ENCODE measurements at places on chromosomes 7 and 10.

GRCh38 chr10:103114876-103115275, 78.2 kb downstream of the NT5C2 start:
- no peak for DNase-seq

GRCh38 chr7:149414745-149415390, 46.0 kb downstream of the ZNF777 start:
- no peak for DNase-seq

DNA sequence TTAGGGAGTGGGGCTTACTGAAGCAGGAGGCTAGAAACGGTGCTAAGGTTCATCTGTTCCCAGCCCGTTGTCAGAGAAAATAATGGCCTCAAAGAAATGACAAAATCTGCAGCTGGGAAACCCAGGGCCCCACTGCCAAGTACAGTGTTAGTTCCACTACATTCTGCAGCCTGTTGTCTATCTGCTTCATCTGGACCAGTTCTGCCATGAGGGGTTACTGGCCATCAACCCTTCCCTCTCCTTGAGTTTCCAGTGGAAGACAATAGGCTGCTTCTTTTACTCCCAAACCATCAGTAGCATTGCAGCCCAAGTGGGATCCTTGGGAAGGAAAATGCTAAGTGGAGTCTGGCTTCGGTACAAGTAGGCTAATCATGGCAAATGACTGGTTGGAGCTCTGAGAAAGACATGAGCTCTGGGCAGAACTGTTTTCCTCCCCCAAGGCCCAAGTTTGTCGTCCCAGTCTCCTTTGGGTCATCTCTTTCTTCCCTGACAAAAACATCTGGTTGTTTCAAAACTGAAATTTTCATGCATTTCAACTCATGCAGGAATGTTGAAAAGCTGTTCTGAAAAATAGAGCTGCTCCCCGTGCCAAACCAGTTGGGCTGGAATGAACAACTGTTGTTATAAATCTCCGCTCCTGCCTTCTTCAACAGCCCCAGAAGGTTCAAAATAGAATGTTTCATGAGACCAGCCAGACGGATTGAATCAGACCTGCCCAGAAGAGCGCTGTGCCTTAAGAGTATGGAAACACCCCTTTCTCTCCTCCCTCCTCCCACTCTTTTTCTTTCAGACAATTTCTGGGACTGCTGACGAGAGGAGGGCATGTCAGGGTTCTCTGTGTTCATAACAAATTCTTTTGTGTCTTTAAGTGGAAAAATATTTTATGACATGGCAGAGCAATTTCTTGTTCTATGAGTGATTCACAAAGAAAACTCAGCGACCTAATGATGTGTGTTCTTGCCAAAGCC, 116.6 kb downstream of the RAB18 start:
- DNase-seq: no peak

DNA sequence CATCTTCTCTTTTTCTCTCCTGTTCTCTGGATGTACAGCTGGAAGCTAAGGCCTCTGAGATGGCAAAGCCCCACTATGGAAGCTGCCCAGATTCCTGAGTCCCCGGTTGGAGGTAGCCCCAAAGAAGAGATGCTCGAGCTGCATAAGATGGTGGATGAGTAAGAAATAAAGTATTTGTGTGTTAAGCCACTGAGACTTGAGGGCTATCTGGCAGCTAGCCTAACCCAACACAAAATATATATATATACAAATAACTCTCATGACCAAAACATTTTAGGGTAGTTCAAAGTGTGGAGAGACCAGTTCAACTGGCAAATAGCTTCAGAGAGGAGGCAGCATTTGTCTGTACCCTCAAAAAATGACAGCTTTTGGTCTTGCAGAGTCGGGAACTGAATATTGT, 72.4 kb upstream of the PDE1C start:
- DNase-seq: no peak

DNA sequence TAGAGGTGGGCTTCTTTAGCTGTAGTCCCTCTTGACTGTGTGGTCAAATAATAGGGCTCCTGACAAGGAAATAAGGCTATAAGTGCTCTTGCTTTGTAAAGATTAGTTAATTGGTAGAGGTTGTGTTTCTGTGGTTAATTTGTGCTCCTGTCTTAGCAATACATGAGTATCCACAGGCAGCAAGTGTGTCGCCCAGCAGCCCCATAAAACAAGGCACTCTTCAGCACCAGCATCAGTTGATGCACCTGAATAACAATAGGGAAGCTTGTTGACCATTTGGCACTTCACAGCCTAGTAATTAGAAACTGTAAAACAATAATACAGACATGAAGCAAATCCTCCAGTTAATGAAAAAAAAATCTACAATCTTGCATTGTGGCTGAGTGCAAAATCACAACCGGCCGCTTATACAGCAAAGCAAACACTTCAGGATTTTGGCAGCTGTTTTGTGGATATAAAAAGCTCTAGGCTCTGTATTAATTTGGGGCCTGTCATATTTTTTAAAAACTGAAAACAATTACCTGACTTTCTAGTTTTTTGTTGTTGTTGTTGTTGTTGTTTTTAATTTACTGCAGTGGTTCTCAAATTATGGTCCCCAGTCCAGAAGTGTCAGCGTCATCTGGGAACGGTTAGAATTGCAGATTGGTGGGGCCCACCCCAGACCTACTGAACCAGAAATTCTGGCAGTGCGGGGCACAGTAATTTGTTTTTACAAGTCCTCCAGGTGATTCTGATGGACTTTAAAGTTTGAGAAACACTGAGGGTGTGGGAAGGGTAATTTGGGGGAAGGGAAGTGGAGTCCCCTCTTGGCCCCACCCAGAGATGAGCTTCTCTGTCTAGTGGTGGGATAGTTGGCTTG, 56.8 kb downstream of the AUTS2 start:
- no peak for DNase-seq

DNA sequence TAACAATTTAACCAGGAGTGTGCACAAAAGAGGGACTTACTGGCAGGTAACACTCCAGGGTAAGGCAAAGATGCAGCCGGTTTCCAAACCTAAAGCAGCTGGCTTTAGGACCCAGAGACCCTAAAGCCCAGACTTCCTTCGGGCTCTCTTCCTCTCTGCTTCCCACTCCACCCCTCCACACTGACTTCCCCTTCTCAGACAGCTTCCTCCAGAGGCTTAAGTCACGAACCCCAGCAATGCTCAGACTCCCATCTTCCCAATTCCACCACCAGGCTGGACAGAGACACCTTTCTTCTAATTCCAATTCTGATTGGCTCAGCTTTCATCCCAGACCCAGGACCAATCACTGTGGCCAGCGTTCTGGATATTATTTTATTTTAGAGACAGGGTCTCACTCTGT, 24.8 kb downstream of the STYXL1 start:
- no peak for DNase-seq

DNA sequence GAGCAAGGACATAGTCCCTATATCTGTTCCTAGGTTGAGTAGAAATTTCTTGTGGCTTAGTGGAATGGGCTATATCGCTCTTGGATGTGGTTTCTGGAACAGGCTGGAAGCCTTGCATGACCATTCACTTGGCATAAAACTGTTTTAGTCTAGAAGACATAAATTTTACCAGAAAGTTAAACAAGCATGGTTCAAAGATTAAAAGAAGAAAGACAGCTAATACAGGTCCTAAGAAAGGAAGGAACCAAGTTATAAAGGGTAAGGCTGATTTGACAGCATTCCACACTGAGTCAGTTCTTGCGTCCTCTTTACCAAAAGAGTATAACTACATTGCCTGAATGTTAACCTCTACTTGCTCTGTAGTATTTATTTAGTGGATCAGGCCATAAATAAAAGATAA, 724.2 kb downstream of the SORCS1 start:
- no peak for DNase-seq

- no peak for DNase-seq
Observed at GRCh38 chr10:99365736-99366135, 36.6 kb downstream of the CNNM1 start.

GRCh38 chr7:50812841-50813475, 30.3 kb upstream of the GRB10 start:
- no peak for DNase-seq

DNA sequence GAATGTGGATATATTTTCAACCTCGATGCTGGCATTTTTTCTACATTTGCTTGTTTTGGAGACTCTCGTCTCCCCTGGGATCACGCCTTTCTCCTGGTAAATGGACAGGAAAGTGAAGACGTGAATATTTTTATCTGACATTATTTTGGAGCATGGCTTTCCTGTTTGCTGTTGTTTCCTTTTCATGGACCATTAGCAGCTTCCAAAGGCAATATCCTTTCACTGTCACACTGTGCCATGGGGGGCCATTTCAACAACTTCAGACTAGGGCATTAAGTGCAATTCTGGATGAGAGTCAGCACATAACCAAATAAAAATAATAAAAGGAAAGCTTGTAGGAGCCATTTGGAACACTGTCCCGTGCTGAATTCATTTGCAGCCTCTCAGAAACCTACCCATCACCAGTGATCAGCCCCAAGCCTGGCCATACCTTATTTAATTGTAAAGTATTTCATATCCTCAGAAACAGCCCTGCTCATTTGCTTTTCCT, 75.9 kb upstream of the NEUROD6 start:
- DNase-seq: no peak

GRCh38 chr10:126504761-126505112, 116.5 kb upstream of the ADAM12 start:
- no peak for DNase-seq

- no peak for DNase-seq
Observed at GRCh38 chr7:25521236-25521635, 292.9 kb upstream of the NPVF start.

DNA sequence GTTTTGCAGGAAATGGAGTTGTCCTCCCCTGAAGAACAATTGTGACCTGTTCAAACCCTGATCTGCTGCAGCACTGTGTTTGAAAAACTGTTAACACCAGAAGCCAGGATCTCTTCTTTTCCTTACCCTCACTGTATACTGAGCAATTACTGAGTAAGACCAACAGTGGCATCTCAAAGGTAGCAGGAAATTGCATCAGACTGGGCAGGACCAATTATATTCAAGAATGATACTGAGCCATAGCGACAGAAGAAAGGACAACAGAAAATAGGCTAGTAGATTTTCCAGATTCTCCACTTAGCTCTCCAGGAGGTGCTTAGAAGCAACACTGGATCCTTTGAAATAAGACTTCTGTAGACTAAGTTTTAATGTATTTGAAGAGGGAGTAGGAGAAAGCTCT, 57.4 kb upstream of the INHBA start:
- no peak for DNase-seq

- no peak for DNase-seq
Observed at GRCh38 chr7:100867776-100868485, 744 bp downstream of the TRIP6 start.

- DNase-seq: no peak
Observed at GRCh38 chr10:9052767-9053166, 998.3 kb downstream of the GATA3 start.

DNA sequence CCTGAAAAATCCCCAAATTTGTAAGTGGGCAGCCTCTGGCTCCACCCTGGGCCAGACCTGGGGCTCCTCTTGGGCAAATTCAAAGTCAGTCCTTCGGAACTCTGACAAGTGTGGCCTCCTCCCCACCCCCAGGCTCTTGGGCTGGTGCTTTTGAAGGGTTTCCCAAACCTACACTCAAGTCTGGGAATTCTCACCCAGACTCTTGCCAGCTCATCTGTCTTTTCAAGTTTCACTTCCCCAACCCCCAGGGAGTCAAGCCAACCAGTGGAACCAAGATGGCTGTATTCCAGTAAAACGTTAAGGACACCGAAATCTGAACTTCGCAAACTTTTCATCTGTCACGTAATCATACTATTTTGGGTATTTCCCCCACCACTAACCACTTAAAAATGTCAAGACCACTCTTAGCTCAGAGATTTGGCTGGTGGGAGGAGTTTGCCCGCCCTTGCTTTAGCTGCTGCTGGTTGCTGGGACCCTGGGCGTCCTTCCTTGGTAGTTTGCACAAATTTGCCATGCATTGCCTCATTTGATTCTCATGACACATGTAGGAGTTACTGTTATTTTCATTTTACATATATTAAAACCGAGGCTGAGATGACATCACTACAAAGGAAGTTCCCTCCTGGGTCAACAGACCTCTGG, 1.7 kb upstream of the MYO1G start:
- no peak for DNase-seq

GRCh38 chr7:128115336-128115820, 84.1 kb upstream of the LRRC4 start:
- no peak for DNase-seq

DNA sequence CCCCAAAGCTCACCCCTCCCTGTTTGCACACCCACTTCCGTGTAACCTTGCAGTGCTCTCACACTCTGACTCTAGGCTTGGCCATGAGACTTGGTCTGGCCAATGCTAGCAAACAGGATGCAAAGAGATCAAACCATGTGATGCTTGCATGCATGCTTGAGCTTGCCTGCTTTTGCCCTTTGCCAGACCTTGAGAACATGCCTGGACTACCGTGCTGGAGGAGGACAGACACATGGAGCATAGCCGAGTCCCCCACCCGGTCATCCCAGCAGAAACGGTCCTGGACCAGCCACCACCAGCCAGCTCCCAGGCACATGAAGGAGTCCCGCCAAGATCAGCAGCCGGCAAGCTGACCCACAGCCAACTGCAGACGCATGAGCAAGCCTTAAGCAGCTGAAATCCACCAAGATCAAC, 23.4 kb downstream of the PYROXD2 start:
- no peak for DNase-seq

- DNase-seq: no peak
Observed at GRCh38 chr7:97004247-97005182, 838 bp upstream of the DLX6 start.

DNA sequence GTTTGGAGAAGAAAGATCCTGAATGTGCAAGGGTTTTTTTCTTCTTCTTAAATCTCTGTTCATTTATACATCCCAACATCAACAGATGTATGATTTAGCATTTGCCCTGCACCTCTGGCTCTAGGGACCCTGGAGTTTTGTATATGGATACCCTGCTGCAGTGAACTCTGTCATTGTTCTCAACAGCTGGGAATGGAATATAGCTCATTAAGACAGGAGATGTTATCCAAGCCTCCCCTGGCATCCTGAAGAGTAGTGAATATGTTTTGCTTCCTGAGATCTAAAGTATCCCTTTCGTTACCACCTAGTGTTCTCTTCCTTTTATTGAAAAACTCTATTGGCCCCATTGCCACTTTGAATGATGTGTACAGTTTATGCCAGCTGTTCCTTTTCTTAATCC, 275.9 kb downstream of the EXOC4 start:
- no peak for DNase-seq
